ENCODE measurements at places on chromosomes 7 and 10. TPM values are rescaled to one million over a fixed set of nuclear protein-coding genes. Genes with fewer than 3 reads are reported as not detected.

DNA sequence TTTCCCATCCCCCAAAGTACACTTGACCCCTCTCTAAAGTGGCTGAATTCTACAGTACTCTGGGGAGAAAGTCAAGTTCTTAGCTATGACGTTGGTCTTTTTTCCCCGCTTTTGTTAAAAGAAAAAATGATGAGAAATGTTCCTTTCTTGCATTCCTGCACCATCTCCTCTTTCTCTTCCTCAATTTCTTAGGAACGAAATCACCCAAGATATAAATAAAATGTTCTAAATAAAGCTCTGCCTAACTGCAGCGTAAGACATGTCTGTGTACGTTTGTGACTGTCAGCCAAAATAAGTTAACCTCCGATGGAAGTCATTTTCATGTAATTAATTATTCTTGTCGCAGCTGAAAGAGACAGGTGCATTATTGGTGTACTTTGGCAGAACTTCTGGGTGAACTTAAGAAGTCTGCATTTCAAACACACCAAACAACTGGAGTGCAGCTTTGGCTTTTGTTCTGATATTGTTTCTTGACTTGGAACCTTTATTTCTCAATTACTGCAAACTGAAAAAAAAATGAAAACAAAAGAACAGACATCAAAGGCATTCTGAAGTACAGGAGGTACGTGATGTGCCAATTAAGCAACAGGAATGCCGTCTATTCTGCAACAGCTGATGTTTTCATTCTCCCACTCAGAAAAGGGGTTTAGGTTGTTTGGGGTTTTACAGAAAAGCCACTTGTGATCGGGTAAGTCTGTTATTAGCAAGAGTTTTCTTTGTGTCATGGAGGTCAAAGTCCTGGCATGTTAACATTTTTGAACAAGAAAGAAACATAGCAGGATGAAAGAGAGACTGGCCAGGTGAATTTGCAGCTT is 82.4 kb upstream of the SDK1 start:
- no peaks in the 10 kb centered on the region for H3K27me3 ChIP-seq
- H3K27ac ChIP-seq, result no peak overlapping the region
- no peaks in the 10 kb centered on the region for H3K36me3 ChIP-seq
- no peak overlapping the region for H3K4me3 ChIP-seq

GRCh38 chr10:87979847-87980246 is 116.4 kb downstream of the PTEN start:
- no peaks in the 10 kb centered on the region for H3K36me3 ChIP-seq
- H3K27me3 ChIP-seq, result no peaks in the 10 kb centered on the region
- no peaks in the 10 kb centered on the region for H3K4me1 ChIP-seq
- H3K27ac ChIP-seq, result no peak overlapping the region
- H3K4me3 ChIP-seq, result no peak overlapping the region
- DNase-seq, result no peak

GRCh38 chr7:152344253-152344652 is 91.5 kb downstream of the KMT2C start:
- peaks cover 13% of the 10 kb centered on the region for H3K36me3 ChIP-seq
- DNase-seq, result no peak
- H3K27ac ChIP-seq, result no peak overlapping the region
- H3K27me3 ChIP-seq, result no peaks in the 10 kb centered on the region
- no peaks in the 10 kb centered on the region for H3K4me1 ChIP-seq

- no peaks in the 10 kb centered on the region for H3K36me3 ChIP-seq
- H3K27ac ChIP-seq, result no peak overlapping the region
- no peak for DNase-seq
- H3K4me3 ChIP-seq, result no peak overlapping the region
Measured at GRCh38 chr10:2861632-2862210, 205.6 kb upstream of the PFKP start.

- no peaks in the 10 kb centered on the region for H3K36me3 ChIP-seq
- no peak overlapping the region for H3K27ac ChIP-seq
- no peak for DNase-seq
- no peaks in the 10 kb centered on the region for H3K27me3 ChIP-seq
- no peaks in the 10 kb centered on the region for H3K4me1 ChIP-seq
- no peak overlapping the region for H3K4me3 ChIP-seq
Measured at GRCh38 chr7:46127814-46128213, 206.7 kb upstream of the IGFBP3 start.

PDZD7 gene
- 0.33 TPM for total RNA-seq

OR9A2 gene
- total RNA-seq, result not detected

CCDC3 gene
- total RNA-seq, result 43.2 TPM

IDI2 gene
- total RNA-seq, result not detected
